Activated effector memory CD4-positive, alpha-beta T cell treated with Interleukin-2 at 50 U/mL for 16 hours (primary cell): ENCODE measurements at places on chromosomes 7 and 10.

- no peak for DNase-seq
Measured at GRCh38 chr7:111173990-111174389, 83.1 kb downstream of the LRRN3 start.

DNA sequence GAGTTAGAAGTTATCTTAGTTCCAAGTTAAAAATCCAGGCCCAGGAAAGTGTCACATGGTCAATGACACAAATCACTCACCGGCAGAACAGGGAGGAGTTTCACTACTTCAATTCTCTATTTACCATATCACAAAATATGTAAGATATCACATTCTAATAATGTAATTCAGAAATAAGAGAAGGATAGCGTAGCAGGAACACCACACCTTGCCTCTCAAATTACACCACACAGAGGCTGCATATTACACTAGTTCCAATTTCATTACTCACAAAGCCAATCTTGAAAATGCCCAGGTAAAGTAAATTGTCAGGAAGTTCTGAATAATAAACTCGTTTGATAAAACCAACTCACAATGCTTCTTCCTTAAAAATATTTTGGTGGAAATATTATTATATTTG, 169.2 kb downstream of the CTTNBP2 start:
- DNase-seq: no peak

GRCh38 chr7:75953431-75953830, 38.5 kb downstream of the POR start:
- no peak for DNase-seq

DNA sequence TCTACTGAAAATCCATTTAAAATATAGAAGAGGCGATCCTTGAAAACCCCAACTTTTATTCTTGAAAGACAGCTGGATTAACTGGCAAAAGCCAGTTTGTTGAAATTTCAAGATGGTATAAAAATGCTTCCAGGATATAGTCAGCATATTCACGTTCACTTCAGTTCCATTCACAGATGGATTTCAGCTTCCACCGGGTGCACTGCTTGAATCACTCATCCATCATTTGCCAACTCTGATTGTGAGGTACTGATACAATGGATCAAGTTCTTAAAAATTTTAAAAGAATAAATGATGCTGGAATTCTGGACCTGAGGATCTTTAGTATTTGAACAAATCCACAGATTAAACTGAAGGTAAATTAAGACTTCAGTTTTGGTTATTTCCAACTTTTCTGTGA, 2.4 kb downstream of the PURB start:
- no peak for DNase-seq

DNA sequence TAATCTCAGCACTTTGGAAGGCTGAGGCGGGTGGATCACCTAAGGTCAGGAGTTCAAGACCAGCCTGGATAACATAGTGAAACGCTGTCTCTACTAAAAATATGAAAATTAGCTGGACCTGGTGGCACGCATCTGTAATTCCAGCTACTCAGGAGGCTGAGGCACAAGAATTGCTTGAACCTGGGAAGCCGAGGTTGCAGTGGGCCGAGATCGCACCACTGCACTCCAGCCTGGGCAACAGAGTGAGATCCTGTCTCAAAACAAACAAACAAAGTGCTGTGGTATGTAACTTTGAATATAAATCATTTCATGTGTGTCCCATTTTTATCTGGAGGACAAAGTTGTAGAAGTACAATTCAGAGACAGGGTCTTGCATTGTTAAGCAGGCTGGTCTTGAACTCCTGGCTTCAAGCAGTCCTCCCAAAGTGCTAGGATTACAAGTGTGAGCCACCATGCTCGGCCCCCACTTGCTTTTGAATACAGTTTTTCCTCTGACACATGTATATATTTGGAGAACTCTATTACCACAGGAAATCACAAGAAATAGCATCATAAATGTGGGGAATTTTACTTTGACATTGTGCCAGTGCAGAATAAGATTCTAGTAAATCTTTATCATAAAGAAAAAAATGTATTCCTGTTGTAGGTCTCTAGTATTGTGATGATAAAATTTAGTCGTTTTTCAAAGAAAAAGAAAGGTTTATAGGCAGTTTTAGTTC, 32.6 kb downstream of the PTPN12 start:
- DNase-seq: no peak

GRCh38 chr7:10908600-10908999, 65.1 kb upstream of the PHF14 start:
- DNase-seq: no peak

GRCh38 chr10:79196470-79197461, 128.0 kb downstream of the ZMIZ1 start:
- peak; percentile 49 for DNase-seq

DNA sequence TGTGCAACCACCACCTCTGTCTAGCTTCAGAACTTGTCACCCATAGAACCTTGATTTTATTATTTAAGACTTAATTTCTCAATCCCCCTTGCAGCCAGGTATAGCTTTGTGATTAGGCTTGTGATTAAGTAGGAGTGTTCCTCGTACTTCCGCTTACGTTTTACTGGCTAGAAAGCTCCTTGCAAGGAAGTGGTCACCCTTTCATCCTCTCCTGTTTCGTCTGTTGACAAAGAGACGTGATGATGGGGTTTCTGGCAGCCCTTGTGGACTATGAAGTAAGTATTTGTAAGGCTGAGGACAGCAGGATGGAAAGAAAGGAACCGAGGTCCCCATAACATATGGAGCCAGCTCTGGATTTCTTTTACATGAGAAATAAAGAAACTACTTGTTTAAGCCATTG, 86.5 kb upstream of the KDM7A start:
- DNase-seq: peak; percentile 7

DNA sequence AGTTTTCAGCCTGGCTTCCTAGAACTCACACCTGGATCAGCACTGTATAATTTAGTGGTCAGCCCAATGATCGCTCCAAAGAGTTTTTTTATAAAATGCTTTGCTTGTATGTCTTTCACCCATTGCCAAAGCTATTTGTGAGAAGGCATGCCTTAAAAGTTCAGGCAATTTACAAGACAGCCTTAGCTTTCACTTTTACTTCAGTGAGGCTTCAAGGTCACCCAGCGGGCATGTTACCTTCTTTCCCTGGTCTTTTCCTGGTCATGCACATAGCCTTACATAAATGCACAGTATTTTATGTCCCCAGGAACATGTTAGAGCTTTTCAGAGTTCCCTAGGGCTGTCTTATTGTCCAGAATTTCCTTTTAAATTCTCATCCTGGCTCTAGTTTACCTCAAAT, 179.9 kb upstream of the TMEM72 start:
- no peak for DNase-seq
